ENCODE measurements at places on chromosomes 2 and 18.

GRCh38 chr18:58407263-58407648 lies 221.6 kb downstream of the ALPK2 start:
- DNase-seq, result no peak

- no peak for DNase-seq
Observed at GRCh38 chr2:74091391-74091790, 56.3 kb downstream of the BOLA3 start.

DNA sequence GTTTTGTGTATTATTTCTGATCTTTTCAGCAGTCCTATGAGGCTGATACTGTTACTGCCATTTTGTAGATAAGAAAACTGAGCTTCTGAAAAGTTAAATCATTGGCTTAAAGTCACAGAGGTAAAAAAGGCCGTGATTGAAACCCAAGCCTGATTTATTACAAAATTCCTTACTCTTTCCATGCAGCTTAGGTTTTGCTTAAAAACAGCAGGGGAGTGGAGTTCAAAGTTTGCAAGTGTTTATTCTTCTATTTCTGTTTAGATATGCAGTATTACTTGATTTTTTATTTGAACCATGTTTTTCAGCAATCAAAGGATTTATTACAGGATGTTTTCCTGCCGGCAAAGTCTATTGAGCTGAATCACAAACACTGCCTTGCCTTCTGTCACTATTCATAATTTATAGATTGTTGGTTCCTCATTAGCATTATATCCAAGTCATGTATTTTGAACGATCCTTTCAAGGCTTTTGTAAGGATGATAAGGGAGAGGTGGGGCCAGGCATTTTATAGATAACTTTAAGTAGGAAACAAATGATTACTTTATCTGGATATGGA lies 31.9 kb upstream of the MSTN start:
- no peak for DNase-seq

DNA sequence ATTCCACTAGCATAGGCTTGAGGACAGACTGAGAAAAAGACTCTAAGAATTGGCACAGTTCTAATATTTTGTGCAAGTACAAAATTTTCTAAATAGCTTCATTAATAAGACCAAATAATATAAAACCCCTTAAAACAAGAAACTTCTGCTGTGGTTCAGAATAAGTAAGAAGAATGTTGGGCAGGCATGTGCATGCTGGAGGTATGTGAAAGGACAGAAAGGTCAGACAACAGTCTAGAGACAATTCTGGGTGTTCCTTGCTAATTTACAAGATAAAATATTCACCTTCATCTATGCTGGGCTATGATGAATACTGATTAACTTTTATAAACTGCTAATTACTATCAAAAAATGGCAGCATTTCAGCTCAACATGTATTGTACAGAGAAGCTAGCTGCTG lies 14.9 kb downstream of the CEBPZOS start:
- no peak for DNase-seq

DNA sequence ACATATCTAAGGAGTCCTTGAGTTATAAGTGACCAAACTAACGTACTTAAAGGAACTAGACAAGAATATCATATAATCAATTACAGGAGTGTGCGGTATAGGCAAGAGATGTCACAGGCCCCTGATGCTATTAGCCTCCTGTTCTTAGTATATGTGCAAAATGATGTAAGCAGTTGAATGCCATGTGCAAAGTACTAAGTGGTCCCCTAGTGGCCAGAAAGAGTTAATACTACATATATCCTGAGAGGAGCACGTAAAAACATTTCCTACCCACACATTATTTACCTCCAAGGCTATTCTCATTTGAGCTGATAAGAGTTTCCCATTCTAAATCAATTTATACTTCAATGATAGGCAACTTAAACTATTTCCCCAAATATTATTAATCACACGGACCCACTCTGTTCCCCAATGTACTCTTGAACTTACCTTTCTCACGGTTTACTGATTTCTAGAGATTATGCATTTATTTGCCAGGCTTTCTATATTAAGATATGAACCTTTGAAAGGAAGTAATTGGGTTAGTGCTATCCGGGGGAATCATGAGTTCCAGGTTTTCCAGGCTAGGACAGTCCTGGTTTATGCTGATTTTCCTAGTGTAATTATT lies 158.0 kb upstream of the KLHL14 start:
- no peak for DNase-seq

- no peak for DNase-seq
Observed at GRCh38 chr2:21406386-21406785, 282.6 kb downstream of the TDRD15 start.

GRCh38 chr2:59985923-59986322 lies 567.5 kb downstream of the BCL11A start:
- no peak for DNase-seq

Measured in activated CD4-positive, alpha-beta T cell treated with anti-CD3 and anti-CD28 coated beads, Interleukin-2, amount 50 U/mL, for 24 hours (primary cell).